IPS-NIHi11 (cell line): ENCODE measurements at places on chromosomes 2 and 18.

GRCh38 chr2:195289081-195289480 lies 367.9 kb upstream of the SLC39A10 start:
- DNase-seq = no peak

DNA sequence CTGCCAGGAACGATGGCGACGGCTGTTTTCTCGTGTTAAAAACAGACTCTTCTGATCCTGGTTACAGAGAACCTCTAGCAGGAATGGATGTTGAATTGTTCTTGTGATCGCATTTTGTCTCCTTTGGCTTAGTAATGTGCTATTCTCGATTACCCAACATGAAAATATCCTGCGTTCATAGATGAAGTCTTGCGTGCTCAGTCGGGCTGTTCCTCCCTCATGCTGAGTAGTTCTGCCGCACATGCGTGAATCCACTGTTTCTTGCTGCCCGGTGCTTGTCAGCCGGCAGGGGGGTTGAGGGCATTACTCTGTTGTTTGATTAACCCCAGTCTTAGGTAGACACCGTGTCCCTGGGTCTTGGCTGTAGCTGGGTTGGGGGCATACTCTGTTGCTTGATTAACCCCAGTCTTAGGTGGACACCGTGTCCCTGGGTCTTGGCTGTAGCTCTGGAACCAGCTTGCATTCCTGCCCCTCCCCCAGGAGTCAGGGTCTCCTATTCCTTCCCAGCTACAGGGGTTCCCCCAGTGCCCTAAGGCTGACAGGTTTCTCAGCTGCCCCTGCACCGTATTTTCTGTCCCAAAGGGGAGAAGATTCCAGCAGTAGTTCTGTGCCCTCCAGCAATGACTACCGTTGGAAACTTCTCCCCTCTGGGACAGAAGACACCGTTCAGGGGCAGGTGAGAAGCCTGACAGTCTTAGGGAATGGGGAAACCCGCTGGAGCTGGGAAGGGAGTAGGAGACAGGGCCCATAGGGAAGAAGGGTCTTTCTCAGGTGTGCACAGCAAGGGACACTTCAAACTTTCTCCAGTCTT lies 22.1 kb upstream of the ASB1 start:
- DNase-seq = no peak

- no peak for DNase-seq
These were observed 128.4 kb upstream of the MEIS1 start for GRCh38 chr2:66306483-66306882.

GRCh38 chr2:224222291-224222690 lies 179.6 kb downstream of the FAM124B start:
- DNase-seq = no peak

DNA sequence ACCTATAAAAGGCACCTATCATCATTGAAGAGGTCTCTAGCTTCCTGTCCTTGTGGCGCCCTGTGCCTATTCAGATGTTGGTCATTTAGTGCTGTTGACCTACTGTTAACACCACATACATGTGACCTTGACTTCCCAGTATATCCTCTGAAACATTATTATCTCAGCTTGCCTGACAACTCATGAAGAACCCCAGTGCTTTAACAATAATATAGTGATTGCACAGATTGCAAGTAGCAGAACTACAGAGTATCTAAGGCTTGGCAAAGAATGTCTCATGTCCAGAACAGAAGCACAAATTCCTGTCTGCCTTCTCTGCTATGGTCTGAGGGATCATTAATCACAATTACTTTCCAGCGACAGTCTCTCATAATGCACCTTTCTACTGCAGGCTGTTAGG lies 165.3 kb downstream of the LCLAT1 start:
- DNase-seq = no peak

GRCh38 chr2:12637754-12638153 lies 79.0 kb upstream of the TRIB2 start:
- DNase-seq = no peak

GRCh38 chr2:17839959-17840358 lies 23.7 kb downstream of the MSGN1 start:
- DNase-seq = no peak

DNA sequence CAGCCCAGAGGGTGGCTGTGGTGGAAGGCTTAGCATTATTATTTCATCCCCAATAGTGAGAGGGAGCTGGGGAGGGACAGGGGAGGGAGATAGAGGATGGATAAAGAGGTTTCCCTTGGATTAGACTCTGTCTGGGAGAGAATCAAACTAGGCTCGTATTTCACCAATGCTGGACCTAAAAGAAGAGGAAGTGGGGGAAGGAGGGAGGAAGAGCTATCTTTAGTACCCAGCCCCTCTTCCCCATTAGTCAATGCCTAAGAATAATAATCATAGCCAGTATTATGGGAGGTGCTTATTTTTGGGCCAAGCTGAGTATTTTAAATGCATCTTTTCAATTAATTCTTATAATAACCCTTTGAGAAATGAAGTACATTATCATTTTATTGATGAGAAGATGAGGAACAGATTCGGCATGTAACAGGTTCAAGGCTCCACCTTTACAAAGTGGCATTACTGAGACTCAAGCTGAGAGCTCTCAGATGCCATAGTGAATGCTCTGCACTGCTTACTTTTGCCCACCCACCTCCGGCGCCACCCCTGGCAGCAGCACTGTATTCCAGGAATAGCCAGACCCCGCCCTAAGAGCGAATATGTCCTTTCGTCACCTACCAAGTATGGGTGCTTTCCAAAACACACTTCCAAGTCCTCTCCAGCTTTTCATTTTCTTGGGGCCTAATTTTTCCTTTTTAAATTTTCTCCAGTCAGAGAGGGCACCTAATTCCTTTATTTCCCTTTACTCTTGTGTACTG lies 21.0 kb downstream of the PAX8 start:
- DNase-seq = no peak

- DNase-seq = no peak
These were observed 22.8 kb downstream of the GALNT1 start for GRCh38 chr18:35604369-35604768.

- DNase-seq = no peak
These were observed 600.5 kb upstream of the SYT4 start for GRCh38 chr18:43877616-43878321.

DNA sequence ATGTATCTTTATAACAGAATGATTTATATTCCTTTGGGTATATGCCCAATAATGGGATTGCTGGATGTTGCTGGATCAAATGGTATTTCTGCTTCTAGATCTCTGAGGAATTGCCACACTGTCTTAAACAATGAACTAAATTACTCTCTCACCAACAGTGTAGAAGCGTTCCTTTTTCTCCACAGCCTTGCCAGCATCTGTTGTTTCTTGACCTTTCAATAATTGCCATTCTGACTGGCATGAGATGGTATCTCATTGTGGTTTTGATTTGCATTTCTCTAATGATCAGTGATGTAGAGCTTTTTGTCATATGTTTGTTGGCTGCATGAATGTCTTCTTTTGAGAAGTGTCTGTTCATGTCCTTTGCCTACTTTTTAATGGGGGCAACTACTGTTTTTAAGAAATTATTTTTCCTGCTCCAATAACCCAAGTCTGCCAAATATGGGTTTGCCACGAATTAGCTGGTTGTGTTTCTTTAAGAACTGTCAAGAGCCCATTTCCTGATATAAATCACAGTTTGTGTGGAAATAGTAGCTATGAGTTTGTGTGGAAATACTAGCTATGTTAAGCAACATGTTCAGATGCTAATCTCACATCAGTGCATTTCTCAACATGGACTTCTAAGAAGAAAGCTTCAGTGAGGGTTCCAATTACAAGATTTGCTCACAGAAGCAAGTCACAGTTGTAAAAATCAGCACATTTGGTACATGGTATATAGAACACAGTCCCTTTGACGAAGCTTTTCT lies 259.4 kb downstream of the ANAPC1 start:
- DNase-seq = no peak

DNA sequence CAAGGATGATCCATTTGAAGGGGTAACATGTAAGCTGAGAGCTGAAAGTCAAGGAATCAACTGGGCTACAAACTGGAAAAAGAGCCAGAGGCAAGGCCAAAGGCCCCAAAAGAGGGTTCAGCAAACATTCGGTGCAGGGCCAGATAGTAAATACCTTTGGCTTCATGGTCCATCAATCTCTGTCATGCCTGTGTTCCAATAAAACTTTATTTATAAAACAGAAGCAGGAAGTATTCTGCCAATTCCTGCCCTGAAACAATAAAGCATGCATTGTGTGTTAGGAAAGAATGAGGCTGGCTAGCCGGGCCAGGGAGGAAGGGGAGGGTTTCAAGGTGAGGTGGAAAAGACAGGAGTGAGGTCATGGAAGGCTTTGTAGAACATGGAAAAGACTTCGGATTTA lies 107.1 kb downstream of the LBH start:
- DNase-seq = no peak

- DNase-seq = peak; percentile 35
These were observed 3.7 kb downstream of the SMYD1 start for GRCh38 chr2:88071365-88071764.

DNA sequence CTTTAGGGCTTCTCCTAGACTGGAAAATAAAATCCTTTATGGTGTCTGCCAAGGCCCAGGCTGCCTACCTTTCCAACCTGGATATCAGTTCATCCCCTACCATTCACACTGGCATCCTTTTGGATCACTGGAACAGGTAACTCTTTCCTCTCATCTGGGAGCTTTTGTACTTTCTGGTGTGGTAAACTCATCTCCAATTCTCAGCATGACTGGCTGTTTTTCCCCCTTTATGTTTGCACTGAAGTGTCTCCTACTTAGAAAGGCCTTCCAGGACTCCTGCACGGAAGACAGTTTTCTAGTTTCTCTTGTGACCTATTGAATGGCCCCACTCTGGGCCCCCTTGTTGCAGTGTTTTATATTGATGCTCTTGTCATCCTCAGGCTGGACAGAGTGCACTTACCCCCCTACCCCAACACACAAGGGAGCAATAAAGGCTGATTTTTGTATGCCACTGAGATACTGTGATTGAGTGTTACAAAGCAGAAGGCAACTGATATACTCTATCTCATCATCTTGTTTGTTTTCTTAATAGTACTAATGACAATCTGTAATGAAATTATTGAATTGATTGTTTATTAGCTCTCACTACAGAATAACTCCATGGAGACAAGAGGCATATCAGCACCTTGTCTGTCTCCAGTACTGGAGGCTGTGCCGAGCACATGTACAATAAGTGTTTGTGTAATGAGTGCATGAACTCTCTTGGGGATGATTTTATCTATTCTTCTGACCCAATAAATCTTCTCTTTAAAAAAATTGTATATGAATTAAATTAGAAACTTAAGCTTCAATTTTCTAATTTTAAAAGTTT lies 129.9 kb downstream of the PIEZO2 start:
- no peak for DNase-seq

DNA sequence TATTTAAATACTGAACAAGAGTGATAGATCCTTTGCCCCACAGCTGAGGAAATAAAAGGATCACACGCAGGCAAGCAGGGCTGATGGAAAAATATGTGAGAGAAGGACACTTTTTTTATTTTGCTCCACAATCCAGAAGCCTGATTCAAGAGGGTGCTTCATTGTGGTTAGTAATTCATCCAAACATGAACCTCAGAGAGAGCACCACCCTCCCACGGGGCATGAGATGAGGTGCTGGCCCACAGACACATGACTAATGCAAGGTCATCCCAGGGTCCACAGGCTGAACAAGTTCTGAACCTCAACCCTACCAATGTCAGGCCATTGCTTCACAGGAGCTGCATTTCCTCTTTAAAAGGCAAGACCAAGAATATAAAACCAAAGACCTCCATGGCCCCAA lies 239.6 kb downstream of the MREG start:
- no peak for DNase-seq

GRCh38 chr2:38473333-38474005 lies 96.4 kb upstream of the ATL2 start:
- DNase-seq = no peak

DNA sequence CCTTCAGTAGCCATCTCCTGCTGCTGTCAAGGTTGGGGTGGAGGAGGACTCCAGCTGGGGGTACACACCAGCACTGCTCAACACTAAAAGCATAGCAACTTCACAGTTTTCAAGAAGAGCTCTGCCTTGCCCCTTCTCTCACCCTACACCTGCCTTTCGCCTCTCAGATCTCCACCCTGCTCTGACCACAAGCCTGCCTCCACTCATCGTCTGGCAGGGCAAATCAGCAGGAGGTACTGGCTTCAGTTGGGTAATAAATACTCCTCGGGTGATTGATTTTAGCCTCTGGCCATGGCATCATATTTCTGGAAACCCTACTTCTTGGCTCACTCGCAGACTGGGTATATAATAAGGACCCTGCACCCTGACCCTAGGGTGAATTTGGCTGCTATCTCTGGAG lies 3.1 kb upstream of the PRKAG3 start:
- peak; percentile 13 for DNase-seq

DNA sequence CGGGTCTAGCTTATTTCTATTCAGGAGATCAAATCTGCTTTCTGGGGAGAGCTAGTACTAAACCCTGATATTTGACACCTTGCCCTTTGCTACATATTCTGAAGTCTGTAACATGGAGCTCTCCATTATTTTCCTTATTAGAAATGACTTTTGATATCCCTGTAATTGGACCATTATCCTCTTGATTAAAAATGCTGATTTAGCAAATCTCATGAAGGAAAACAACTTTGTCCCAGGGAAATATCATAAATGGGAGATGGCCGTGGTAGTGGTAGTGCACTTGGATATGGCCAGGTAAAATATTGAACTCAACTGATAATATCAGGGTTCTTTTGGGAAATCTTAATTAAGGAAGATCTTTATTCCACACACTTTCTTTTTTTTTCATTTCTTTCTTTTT lies 326.5 kb downstream of the RPRM start:
- no peak for DNase-seq

DNA sequence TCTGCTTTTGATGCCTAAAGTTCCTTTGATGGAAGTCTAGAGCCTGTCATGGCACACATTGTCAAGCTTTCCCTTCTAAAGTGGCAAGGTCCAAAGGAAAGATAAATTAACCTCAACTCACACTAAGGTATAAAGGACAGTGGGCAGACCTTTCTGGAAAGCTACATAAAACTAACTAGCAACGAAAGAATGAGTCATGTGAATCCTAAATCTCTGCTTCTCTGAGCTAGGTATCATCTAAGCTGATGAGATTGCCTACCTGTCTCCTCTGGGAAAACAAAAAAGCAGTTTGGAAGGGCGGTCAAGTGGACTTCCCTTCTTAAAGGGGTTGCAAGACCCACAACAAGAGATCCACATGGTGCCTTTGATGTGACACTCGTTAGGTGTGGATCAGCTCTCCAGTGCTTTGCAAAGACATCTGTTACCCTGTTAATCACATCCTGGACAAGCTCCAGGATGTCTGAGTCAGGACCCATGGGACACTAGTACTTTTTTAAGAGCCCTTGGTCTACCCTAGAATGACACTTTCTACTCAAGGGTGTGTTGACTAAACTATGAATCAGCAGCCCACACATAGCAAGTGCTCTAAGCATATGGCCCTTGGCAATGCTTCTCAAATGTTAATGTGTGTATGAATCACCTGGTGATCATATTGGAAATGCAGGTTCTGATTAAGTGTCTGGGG lies 173.5 kb downstream of the ALK start:
- no peak for DNase-seq

- no peak for DNase-seq
These were observed 111.8 kb upstream of the NFATC1 start for GRCh38 chr18:79283929-79284328.

GRCh38 chr2:69017835-69018234 lies 4.9 kb downstream of the ANTXR1 start:
- DNase-seq = no peak
